ENCODE measurements at places on chromosomes 1 and 21.

- DNase-seq: peak; percentile 62
Observed at GRCh38 chr1:209030454-209031167, 552.9 kb upstream of the CAMK1G start.

DNA sequence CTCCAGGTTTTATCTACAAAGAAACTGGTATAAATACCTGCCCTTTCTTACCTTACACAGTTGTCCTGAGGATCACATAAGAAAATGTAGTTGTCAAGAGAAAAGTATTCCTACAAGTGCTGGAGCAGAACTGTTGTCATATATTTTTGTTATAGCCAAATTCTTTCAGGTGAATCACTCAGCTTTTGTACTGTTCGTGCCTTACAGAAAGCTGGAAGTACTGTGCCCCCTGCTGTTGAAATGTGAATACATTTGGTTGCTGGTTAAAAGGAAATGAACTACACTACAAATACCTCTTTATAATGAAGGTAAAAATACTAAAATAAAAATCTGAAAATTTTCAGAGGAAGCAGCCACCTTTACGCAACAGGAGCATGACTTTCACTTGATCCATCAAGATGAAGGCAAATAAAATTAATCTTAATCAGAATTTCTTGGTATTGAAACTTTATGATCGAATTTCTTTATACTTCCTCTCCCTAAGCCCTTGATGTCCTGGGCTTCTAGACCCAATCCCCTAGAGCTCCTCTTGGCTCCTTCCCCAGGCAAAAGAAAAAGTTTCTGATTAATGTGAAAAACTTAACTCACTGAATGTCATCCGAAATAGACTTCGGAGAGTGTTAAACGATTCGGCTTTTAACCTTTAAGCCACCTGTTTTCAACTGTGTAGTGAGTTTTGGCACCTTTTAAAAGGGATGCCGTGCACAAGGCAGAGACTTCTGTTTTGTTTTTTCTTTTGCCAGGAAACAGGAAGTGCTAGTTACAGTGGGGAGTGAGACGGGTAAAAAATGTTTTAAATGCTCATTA, 12.5 kb downstream of the CHML start:
- peak; percentile 17 for DNase-seq

- DNase-seq: no peak
Observed at GRCh38 chr1:103106426-103107341, 1.6 kb downstream of the COL11A1 start.

DNA sequence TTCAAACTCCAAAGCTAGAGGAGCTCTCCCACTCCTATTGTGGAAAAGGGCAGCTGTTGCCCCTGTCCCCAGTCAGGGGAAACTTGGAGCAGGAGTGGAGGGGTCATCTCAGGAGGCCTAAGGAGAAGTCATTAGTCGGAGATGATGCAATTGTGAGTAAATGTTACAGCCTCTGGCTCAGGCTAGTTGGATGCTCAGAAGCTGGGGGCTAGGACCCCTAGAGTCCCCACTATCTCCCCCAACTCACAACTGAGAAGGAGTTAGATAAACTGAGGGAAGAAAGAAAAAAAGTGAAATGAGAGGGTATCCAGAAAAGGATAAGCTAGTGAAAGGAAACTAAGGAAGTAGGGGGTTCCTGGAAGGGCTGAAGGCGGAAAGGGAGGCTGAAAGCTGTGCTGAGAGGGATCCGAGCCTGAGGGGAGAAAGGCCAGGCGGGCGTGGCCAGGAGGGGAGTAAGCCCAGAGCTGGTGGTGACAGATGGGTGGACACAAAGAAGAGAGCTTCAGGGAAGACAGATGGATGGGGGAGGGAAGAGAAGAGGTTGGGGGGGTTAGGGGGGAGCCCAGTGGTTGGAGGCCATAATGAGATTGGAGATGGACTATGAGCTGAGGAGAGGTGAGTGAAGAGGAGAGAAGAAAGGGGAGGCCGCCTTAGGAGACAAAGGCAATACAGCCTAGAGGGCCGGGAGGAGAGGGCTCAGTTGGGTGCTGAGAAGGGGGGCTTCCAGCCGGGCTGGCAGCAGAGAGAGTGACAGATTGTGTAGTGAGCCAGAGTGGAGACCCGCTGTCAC, 4.5 kb upstream of the NHLH1 start:
- DNase-seq: no peak

DNA sequence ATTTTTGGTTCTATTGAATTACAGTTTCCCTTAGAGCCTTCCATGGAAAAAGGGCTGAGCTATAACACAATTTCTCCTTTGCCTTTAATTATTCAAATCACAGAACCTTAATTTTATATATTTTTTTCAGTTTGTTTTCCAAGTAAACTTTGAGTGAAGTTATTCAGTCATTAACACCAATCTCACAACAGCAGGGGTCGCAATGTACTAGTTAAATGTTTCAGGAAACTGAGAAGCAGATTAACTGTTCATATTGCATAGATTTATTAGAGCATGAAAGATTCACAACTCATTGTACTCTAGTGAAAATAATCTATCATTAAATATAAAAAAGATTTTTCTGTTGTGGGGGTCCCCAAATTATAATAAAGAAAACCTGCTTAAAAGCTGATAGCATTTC, 64.1 kb downstream of the KIFAP3 start:
- DNase-seq: no peak

GRCh38 chr1:165486663-165487062, 41.7 kb upstream of the RXRG start:
- no peak for DNase-seq

GRCh38 chr1:22171951-22172715, 29.2 kb upstream of the WNT4 start:
- no peak for DNase-seq

DNA sequence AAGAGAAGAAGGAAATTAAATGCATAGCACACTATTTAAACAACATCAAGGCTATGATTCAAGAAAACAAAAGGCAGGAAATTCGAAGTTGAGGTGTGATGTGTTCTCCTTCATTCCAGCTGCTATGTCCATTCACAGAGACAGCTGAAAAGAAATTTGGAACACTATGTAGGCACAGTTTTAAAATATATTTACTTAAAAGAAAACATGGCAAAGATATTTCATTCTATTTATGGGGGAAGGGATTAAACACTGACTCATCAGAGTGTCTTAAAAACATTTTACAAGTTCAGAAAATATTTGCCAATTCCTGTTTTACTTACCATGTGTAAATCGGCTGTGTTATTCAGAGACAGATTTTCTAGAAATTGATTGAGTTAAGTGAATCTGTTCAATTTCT, 39.4 kb upstream of the NGF start:
- no peak for DNase-seq

- DNase-seq: no peak
Observed at GRCh38 chr21:40422896-40423635, 423.9 kb downstream of the DSCAM start.

GRCh38 chr1:19644395-19644680, 227 bp downstream of the NBL1 start:
- DNase-seq: no peak

DNA sequence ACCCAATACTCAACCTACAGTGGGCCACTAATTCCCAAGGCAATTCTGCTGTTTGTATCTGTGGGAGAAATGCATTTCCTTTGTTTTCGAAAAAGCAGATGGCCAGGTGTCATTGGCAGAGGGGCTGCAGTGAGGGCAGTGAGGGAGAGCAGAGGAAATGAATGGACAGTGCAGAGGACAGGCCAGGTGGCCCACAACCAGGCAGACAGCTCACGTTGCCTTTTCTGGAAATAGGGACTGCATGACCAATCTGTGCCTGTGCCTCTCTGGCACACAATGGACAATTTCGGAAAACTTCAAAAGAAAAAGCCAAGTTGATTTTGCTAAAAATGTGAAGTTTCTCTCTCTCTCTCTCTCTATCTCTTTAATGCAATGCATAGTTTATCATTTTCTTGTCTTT, 52.6 kb upstream of the ETS2 start:
- no peak for DNase-seq

DNA sequence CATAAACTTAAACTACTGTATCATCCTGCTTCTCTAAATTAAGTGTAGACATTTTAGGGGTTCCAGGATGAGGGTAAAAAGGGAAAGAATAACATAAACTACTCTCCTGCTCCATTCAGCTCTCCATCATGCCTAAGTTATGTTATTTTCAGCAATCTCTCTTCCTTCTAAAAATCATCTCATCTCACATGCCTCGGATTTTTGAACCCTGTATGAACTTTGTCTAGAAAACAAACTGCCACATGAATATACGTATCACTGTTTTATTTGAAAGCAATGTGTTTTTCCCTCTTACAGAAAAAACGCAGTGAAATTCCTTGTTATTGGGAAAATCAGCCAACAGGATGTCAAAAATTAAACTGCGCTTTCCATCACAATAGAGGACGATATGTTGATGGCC, 32.6 kb downstream of the ZBED6 start:
- DNase-seq: no peak

DNA sequence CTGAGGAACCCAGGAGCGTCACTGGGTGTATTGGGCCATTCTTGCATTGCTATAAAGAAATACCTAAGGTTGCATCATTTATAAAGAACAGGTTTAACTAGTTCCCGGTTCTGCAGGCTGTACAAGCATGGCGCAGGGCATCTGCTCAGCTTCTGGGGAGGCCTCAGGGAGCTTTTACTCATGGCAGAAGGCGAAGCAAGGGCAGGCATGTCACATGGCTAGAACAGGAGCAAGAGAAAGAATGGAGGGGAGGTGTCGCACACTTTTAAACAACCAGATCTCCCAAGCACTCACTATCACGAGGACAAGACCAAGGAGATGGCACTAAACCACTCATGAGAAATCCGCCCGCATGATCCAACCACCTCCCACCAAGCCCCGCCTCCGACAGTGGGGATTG, 65.2 kb downstream of the PSMG1 start:
- no peak for DNase-seq

DNA sequence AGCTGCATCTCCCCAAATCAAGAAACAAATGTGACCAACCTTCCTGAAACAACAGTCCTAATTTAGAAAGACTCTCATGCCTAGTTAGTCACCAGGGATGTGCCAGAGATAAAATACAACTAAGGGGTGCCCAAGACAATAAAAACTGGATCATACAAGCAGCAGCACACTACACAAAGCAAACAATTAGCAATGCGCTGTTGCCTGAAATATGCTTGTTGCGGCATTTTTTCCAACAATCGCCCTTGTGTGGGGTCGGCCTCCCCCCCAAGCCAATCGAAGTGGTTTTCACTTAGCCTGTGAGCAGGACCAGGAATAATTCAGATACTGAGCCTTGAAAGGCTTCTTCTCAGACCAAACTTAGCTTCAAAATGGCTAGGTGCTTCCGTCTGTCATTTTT, 1.4 kb upstream of the STMN1 start:
- DNase-seq: no peak

DNA sequence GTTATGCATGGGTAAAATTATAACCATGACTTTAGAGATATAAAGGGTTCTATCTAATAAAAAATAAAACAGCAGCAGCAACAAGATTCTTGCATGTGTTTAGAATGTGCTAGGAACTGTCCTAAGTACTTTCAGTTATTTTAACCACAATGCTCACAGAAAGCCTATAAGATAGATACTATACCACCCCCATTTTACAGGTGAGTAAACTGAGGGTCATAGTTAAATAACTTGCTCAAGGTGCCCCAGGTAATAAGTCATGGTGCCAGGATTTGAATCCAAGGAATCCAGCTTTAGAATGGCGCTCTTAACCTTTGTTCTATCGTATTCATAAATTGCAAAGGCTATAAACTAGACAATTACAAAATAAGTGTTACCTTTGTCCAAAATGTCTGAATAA, 53.4 kb downstream of the FRRS1 start:
- no peak for DNase-seq
